Bone marrow (tissue), 2 donors: ENCODE measurements at places on chromosomes 7 and 10.

- no peak for DNase-seq
Observed at GRCh38 chr10:100749309-100750217, 4.2 kb downstream of the PAX2 start.

GRCh38 chr7:67401492-67401891, 404.9 kb downstream of the TYW1 start:
- DNase-seq: no peak

DNA sequence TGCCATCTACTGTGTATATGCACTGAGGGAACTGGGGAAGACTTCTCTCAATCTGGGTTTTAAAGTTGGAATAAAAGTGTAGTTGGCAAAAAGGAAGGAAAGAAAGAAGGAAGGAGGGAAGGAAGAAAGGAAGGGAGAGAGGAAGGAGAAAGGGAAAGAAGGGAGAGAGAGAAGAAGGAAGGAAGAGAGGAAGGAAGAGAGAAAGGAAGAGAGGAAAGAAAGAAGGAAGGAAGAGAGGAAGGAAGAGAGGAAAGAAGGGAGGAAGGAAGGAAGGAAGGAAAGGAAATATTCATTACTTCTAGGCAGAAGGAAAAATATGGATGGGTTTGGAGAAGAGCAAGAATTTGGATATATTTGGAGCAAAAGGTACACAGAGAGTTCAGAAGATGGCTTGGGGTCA, 343.6 kb upstream of the AUTS2 start:
- no peak for DNase-seq

- DNase-seq: no peak
Observed at GRCh38 chr10:13425397-13425796, 77.3 kb upstream of the SEPHS1 start.

DNA sequence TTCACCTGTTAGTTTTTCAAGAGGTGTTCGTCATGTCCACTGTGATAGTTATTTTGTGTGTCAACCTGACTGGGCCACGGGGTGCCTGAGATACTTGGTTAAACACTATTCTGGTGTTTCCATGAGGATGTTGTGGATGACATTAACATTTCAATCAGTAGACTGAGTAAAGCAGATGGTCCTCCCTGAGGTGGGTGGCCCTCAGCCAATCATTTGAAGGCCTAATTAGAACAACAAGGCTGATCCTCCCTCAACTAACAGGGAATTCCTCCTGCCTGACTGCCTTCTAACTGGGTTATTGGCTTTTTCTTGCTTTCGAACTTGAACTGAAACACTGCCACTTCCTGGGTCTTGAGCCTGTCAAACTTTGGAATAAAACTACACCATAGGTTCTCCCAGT, 75.8 kb downstream of the ENO4 start:
- no peak for DNase-seq

GRCh38 chr7:106041140-106041717, 70.9 kb downstream of the SYPL1 start:
- no peak for DNase-seq

- DNase-seq: no peak
Observed at GRCh38 chr10:117137911-117138642, at the start of gene VAX1. TSS of gene VAX1 (minus strand) at chr10:117138270. CDS start at chr10:117138056, 214 bp downstream.

GRCh38 chr10:44908066-44908749, 2.9 kb upstream of the TMEM72 start:
- DNase-seq: no peak
